ENCODE measurements at places on chromosomes 5 and 9.

DNA sequence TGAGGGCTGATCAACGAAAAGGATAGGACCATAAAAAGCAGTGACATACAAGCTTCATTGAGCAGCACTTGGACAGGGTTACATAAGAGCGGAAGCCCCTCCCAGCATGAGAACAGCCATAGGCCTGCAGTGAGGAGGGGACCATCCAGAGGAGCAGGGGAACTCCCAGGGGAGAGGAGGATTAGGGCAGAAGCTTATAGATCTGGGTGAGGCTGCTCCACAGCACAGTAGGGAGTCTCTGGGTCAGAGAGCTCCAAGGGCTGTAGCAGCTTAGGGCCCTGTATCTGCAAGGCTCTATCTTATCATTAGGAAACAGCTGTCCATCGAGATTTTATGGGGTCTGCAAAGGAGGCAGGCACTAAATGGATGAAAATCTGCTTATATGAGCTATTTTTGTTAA is 186.6 kb downstream of the DOCK8 start:
- no peak for DNase-seq

DNA sequence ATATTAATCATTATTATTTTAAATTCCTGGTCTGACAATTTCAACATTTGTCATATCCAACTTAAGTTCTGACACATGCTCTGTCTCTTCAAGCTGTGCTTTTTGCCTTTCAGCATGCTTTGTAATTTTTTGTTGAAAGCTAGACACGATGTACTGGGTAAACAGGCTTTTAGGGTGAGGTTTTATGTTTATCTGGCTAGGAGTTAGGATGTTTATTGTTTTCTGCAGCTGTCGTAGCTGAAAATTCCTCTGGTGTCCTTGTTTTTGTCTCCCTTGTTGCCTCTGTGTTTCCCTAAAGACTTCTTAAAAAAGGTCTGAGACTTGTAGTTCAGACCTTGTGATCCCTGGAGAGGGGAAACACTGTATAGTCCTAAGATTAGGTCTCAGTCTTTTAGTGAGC is 20.6 kb downstream of the TUT7 start:
- DNase-seq: no peak

DNA sequence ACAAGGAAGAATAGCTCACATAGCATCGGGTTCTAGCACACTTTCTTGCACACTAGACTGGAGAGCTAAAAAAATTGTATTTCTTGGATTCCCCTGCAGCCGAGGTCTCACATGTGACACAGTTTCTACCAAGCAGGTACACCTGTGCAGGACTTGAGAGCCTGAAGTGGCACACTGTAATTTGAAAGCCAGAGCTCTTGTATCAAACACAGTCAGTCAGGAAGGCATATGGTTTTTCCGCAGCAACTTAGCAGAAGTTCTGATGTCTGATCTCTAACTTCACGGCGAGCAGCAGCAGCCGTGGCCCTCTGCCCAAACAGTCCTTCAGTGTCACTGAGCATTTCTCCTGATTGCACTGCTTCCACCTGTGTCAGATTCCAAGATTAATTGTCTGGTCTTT is 25.5 kb downstream of the TMEM245 start:
- DNase-seq: no peak

DNA sequence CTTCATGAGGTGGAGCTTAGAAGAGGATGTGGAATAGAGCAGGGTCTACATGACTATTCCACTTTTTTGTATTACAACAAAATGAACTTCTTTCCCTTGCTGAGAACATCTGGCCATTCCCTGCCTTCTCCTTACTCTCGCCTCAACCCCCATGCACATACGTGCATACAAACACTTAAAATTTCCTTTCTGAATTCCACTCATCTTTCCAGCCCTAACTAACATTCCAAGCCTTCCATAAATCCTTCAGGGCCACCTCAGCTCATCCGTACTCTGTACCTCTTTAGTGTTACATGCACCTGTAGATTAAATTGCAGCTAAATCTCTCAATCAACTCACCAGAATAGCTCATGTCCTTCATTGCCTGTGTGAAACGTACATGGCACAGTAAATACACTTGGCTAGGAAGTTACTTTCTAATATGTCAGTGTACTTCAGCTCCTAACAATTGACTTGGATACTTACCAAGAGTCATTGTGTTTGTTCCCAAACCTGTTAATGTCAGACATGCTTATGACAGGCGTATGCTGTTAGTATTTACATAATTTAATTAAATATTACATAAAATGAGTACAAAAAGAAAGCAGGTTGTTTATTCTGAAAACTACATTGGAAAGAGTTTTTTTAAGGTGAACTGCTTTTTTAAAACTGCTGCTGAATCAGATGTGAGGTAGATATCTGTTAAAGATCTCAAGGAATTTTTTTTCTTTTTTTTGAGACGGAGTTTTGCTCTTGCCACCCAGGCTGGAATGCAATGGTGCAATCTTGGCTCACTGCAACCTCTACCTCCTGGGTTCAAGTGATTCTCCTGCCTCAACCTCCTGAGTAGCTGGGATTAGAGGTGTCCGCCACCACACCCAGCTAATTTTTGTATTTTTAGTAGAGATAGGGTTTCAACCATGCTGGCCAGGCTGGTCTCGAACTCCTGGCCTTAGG is 55.7 kb downstream of the GLIS3 start:
- DNase-seq: no peak

DNA sequence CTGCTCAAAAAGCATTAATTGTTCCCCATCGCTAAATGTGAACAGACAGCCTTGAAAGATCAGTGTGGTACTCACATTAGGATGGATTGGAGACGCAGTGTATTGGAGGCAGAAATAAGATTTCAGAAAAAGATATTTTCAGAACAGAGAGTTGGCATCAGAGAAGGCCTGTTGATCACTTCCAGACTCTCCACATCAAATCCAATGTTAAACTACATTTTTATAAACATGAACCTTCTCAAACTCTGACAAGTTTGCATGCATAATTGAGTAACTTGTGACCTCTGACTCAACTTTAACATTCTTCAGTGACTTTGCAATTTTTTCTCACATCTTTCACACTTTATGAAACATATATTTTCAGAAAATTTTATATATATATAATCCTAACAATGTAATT is 919.6 kb upstream of the SEMA6A start:
- no peak for DNase-seq
